ENCODE measurements at places on chromosomes 7 and 10. TPM values are rescaled to one million over a fixed set of nuclear protein-coding genes. Genes with fewer than 3 reads are reported as not detected.

Gene DNAJB6
- 114 TPM for polyA plus RNA-seq

GRCh38 chr7:30422922-30423321 is 55.7 kb downstream of the NOD1 start:
- no peak for DNase-seq

Gene VWDE
- polyA plus RNA-seq, result 3.5 TPM

- peak; percentile 23 for DNase-seq
Observed at GRCh38 chr10:28796606-28797512, 119.5 kb downstream of the BAMBI start.

Gene NEURL1
- polyA plus RNA-seq, result 23.1 TPM

Measured in muscle of arm (tissue), 14 donors.